ENCODE measurements at places on chromosomes 7 and 10.

DNA sequence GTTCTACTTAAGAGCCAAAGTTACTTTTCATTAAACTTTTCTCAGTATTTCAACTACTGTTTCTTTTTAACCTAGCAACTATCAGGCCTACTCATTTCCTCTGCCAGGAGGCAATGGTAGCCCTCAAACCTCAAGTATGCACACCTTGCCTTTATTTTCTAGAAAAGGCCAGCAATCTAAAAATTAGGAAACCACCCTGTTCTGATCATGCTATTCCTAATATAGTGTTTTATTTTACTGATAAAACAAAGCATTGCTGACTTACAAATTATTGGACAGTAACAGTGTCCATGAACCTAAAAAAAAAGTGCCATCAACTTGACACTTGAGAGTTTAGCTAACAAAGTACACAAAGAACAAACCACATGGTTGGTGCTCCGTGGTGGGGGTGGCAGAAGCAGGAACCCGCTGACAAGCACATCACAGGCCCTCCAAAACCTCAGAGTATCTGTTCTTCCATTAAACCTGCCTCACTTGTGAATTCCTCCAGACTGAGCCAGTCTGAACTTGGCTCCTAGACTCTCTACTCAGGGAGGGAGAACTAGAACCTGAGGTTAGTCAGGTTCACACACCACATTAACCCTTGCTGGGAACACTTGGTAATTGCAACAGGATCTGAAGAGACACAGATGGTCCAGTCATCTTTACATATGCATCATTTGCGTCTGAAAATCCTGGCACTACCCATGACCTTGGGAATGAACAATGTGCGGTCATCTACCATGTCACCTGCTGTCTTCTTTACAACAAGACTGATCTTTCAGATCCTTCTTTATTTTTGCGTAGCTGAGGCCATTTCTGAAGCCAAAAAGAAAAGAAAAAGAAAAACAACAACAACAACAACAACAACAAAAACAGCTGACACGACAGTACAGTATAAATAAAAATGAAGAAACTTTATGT lies 31.9 kb downstream of the PIP4K2A start:
- DNase-seq, result no peak

DNA sequence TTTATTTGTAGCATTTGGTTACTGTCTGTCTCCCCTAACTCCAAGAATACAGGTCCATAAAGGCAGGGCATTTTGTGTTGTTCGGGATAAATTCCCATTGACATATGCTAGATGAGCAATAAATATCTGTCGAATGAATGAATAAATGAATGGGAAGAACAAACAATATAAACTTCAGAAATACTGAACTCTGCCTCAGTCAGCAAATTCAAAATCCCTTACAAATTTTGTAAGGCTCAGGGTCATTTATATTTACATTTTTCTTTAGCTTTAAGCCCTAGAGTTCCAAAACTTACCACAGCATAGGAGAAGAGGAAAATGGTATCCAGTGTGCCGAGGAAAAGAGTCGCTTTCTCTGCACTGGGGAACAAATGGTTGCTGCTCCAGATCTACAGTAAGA lies 29.0 kb downstream of the SLC37A3 start:
- no peak for DNase-seq

DNA sequence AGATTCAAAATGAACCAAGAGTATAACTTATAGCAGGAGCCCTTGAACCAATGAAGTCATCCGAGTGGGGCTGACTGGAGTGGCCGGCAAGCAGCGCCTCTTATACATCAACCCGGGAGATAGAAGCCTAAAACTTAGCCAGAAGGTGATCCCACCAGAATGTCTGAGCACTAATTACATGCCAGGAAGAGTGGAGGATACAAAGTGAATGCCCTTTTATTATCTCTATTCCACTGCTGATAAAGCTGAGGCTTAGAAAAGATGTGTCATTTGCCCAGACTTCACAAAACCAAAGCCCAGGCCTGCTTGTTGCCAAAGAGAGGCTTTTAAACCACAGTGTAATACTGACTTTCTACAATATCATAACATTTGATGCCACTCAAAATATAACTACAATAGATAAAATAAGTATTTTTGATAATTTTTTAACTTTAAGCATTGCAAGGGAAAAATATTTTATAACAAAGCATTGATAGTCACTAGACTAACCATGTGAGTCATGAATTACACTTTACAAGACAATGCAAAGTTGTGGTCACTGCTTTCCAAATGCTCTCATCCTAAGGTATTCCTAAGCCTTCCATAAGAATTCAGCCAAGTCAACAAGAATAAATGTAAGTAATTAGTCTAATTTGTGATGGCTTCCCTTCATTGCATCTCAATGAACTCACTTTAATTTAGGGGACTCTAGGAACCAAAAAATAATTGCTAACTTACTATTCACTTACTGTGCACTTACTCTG lies 58.6 kb upstream of the ARID5B start:
- DNase-seq, result no peak

DNA sequence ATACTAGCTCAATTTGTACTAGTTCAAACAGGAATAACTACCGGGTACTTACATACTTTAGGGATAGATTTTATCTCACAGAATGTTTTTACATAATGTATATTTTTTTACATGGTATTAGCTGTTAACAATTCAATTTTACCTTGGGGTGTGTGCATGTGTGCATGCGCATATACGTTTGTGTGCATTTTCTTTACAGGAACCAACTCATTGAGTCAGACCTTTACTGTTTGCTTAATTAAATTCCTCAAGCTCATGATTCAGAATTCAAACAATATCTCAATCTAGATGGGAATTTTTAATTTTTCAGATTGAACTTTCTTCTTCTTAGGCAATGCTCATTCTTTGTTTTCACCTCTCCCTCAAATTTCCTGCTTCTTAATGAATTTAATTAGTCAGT lies 24.7 kb upstream of the WASL start:
- no peak for DNase-seq

DNA sequence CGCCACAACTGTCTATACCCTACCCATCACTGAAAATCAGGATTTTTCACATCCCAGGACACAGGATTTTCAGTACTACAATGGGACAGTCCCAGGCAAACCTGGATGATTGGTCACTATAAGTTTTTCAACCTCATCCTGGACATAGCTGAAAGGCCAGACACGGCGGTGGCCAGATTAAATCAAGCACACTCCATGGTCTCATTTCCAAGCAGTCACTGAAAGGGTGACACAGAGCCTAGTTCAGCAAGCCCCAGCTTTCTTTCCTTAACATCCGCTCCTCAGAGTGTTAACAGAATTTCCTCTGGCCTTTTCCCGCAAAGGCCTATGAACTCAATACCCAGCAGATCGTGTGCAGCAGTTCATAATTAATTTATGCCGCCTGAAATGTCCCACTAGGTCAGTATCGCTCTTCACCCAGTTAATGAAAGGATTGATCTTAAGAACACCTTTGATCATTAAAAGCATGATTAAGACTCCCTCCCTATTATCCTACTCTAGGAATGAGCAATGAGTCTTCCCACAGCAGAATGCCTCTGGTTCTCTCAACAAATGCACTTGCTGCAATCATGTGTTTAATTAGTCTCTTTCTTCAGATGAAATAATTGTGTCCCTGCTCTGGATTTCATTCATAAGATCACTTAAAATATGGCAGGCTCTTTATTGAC lies 104.0 kb upstream of the NANOS1 start:
- DNase-seq, result no peak

DNA sequence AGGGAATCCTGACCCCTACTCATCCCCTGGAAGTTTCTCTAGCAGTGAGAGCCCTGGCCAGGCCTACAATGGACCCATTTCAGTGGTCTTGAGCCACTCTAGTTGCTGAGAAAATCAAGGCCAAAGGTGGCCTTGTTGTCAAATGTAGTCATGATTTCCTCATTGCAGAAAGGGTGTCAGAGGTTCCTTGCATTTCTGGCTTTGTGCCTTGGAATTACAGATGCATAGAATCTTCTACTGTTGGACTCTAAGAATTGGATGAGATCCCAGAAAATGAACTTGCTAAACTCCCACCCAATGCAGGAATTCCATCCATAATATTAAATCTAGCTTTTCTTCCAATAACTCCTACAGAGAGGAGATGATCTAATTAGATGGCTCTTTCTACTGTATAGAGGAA lies 12.2 kb downstream of the CPA2 start:
- no peak for DNase-seq

DNA sequence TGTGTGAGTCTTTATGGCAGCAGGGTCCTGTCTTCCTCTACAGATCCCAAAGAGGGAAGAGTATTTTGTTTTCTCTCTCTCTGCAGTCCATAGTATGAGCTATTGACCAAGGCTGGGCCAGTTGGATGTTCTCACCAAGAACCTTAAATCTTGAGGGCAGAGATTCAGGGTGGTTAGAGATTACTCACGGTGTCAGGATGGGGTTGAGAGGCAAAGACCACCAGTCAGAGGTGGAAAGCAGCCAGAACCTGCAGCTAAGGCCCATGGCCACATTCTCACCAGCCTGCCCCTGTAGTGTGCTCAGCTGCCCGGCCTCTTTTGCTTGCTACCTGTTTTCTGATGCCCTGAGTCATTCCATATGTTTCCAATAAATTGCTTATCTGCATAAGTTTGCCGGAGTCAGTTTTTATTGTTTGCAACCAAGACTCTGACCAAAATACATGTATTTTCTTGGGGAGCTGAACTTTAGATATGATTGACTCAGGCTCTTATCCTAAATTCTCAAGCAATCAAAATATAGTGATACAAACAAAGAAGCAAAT lies 67.0 kb downstream of the MAP3K8 start:
- no peak for DNase-seq

GRCh38 chr7:70215491-70215890 lies 617.2 kb downstream of the AUTS2 start:
- no peak for DNase-seq

- no peak for DNase-seq
Measured at GRCh38 chr7:137934941-137935883, 66.7 kb downstream of the CREB3L2 start.

- DNase-seq, result no peak
Measured at GRCh38 chr7:106062006-106062405, 50.1 kb downstream of the SYPL1 start.

DNA sequence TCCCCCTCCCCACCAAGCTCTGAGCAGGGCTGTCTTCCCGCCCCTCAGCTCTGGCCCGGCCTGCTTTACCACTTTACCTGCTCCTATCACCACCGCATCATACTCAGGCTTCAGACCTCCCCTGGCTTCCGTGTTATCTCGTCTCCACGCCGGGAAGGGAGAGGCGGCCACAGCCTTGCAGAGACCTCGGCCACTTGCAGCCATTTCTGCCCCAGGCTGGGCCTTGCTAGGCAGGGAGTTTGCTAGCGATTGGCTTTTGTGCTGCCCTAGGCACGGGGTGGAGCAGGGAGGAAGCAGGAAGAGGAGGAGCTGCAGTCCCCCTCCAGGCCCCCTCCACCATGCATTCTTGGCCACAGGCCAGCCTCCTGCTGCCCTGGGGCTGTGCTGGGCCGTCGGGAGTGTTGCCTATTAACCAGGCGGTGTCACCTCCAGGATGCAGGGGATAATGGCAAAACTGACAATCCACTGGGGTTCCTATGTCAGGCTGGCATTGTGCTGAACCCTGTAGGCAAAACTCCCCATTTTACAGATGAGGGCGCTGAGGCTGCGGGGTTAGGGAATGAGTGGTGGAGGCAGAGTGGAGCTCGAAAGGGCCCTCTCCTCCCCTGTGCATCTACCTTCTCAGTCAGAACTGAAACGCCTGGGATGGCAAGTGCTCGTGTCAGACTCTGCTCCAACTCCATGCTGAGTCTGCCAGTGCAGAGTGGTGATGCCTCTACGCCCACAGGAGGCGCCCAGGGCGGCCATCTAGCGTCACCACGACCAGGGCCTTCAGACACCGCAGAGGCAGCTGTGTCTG lies at the start of gene PYROXD2:
Gene PYROXD2, minus strand, starts transcription at position 251 of the 799 bp plus-strand sequence. Its CDS starts 47 bp downstream, at position 204.
- peak; percentile 28 for DNase-seq

DNA sequence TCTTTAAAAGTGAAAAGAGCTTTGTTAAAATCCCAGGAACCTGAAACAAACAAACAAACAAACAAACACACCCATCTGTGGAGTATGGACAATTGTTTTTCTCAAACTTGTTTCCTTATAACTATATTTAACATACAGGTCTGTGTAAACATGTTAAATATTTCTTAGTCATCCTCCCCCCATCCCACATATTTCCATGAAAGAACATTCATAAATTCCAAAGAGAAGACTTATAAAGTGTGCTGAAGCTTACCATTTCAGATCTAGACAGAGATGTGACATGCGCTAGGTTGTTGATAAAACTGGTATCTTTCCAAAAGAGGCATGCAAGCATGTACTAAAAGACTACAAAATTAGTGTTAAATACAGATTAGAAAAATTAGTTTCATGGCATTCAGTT lies 6.5 kb downstream of the FKBP14 start:
- no peak for DNase-seq

All from germinal center (tissue), 1 donor.